ENCODE measurements at places on chromosomes 4 and X. TPM values are rescaled to one million over a fixed set of nuclear protein-coding genes. Genes with fewer than 3 reads are reported as not detected.

- peak; percentile 34 for DNase-seq
Measured at GRCh38 chr4:7391637-7392437, 42.9 kb downstream of the PSAPL1 start.

- no peak for DNase-seq
Measured at GRCh38 chr4:125826801-125827695, 512.3 kb downstream of the FAT4 start.

DNA sequence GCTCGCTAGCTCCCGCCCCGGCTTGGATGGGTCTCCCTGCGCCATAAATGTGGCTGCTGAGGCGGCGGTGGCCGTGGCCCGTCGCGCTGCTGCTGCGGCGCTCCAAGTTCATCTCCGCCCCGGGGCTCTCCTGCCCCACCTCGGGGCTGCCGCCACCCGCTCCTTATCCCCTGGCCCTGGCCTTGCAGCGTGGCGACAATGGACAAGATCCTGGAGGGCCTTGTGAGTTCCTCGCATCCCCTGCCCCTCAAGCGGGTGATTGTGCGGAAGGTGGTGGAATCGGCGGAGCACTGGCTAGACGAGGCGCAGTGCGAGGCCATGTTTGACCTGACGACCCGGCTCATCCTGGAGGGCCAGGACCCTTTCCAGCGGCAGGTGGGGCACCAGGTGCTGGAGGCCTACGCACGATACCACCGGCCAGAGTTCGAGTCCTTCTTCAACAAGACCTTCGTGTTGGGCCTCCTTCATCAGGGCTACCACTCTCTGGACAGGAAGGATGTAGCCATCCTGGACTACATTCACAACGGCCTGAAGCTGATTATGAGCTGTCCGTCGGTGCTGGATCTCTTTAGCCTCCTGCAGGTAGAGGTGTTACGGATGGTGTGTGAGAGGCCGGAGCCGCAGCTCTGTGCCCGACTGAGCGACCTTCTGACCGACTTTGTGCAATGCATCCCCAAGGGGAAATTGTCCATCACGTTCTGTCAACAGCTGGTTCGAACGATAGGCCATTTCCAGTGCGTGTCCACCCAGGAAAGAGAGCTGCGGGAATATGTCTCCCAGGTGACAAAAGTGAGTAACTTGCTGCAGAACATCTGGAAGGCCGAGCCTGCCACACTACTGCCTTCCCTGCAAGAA lies 763 bp downstream of the USP38 start:
- DNase-seq = peak; percentile 80

The MCF2 gene
- 1.1 TPM for total RNA-seq

All from spleen (tissue), 13 donors.